ENCODE measurements at places on chromosomes 1 and 21.

DNA sequence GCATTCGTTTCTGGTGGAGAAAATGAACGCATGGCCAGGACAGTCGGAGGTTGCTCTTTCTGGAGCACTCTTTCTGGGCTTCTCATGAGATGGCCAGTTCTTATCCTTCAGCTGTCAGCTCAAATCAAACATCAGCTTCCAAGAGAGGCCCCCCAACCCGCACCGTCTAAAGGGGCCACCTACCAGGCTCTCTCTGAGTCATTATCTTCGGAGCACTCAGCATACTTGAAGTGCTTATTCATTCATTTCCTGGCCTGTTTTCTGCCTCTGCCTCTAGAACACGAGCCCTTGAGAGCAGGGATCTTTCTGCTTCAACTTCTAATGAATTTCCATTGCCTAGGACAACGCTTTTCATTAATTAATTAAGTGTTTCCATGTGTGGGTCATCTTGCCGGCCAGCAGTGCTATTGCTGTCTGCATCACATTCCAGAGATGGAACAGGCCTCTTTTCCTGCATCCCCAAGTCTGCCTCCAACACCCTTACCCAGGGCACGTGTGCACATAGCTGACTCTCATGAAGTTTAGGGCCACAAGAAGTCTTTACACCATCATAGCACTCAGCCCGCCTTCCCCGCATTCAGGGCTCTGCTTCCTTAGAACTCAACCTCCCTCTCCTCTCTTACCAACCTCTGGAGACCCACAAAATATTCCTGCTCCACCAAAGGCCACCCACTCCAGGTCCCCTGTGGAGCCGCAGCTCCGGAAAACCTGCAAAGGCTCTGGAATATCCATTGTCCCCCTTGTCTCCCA, 52.1 kb upstream of the LAPTM5 start:
- no peak for DNase-seq

- no peak for DNase-seq
These were observed 53.3 kb downstream of the SYF2 start for GRCh38 chr1:25178917-25179561.

GRCh38 chr1:211382182-211382713, 55.6 kb downstream of the TRAF5 start:
- no peak for DNase-seq

DNA sequence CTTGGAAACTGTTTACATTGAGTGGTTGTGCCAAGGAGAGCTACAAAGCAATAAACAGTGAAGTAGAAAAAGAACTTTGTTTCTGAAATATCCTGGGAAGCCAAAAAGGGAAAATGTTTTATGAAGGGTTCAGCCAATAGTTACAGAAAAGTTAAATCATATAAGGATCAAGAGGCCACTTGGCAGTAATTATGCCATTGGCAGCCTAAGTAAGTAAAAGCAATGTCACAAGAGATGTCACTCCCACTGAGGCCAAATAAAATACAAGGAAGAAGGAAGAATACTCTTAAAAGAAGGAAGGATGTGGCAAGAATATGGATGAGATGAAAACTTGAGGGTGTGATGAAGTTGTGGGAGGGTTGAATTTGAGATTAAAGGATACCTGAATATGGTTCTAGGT, 45.2 kb downstream of the EDEM3 start:
- DNase-seq, result no peak

DNA sequence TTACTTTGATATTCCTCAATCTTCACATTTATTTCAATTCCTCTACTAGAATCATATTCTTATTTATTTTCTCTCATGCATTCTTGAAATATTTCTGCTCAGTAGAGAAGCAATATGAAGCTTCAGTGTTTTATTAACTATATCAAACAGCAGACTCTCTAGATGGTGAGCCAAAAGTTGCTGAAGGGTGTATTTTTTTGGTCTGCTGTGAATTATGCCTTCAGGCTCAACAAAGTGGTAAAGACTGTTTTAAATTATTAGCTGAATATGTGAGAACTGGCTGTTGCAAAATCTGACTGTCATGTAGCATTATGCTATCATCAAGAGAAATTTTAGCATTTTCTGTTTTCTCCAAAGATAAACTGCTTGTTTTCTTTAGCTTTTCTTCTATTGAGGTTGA, 24.9 kb upstream of the CDC42BPA start:
- DNase-seq, result no peak

GRCh38 chr1:40232444-40232843, 15.3 kb upstream of the TMCO2 start:
- DNase-seq, result peak; percentile 64

- no peak for DNase-seq
These were observed 12.9 kb upstream of the GJA5 start for GRCh38 chr1:147773215-147773715.

- no peak for DNase-seq
These were observed 160.8 kb upstream of the HOOK1 start for GRCh38 chr1:59653968-59654367.

DNA sequence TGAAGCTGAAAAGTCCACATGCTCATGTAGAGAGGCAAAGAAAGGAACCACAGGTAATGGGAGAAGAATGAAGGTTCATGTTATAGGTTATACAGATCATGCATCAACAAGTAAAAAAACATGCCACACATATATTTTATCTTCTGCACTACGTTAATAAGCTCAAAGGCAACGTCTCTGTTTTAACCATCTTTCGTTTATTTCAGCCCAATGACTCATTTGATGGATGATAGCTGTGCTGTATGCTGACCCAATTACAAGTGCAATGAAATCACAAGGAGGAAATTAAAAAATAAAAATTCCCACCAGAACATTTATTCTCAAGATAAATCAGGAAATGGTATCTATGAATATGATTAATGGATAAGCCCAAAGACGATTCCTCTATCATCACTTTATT, 24.6 kb downstream of the XCL1 start:
- DNase-seq, result no peak

DNA sequence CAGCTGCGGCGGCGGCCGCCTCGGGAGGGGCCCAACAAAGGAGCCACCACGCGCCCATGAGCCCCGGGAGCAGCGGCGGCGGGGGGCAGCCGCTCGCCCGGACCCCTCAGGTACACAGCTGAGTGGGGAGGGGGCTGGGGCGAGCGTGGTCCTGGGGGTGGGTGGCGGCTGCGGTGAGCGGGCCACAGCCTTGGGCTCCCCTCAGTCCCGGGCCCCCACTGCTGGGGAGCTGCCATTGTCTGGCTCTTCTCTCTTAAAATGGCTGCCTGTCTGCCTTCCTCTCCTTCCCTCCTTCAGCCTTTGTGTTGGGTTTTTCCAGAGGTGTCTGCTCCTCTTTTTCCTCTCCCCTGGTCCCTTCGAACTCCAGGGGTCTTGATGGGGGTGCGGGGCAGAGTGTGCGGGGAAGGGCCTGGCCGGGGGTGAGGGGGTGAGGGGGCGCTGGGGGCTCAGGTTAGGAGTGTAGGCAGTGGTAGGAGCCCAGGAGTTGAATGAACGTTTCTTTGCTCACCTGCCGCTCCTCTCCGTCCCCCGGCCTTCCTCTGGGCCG, 1.7 kb downstream of the ARID1A start:
- DNase-seq, result no peak

GRCh38 chr21:42763581-42764442, 110.4 kb downstream of the PDE9A start:
- no peak for DNase-seq

GRCh38 chr1:211478801-211479578, 13.0 kb downstream of the RD3 start:
- no peak for DNase-seq

GRCh38 chr1:241413386-241413785, 56.4 kb upstream of the RGS7 start:
- no peak for DNase-seq

DNA sequence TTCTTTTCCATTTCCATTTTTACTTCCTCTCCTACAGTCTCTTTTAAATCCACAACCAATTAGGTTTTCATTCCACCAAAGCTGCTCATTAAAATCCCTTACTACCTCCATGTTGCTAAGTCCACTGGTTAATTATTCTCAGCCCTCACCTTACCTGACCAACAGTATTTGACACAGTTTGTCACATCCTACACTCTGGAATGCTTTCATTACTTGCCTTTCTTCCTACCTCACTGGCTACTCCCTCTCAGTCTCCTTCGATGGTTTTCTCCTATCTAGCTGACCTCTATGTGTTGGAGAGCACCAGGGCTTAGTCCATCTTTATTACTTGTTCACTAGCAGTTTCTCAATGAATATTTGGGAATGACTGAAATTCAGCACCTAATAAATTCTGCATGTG, 78.6 kb downstream of the NME7 start:
- DNase-seq, result no peak

DNA sequence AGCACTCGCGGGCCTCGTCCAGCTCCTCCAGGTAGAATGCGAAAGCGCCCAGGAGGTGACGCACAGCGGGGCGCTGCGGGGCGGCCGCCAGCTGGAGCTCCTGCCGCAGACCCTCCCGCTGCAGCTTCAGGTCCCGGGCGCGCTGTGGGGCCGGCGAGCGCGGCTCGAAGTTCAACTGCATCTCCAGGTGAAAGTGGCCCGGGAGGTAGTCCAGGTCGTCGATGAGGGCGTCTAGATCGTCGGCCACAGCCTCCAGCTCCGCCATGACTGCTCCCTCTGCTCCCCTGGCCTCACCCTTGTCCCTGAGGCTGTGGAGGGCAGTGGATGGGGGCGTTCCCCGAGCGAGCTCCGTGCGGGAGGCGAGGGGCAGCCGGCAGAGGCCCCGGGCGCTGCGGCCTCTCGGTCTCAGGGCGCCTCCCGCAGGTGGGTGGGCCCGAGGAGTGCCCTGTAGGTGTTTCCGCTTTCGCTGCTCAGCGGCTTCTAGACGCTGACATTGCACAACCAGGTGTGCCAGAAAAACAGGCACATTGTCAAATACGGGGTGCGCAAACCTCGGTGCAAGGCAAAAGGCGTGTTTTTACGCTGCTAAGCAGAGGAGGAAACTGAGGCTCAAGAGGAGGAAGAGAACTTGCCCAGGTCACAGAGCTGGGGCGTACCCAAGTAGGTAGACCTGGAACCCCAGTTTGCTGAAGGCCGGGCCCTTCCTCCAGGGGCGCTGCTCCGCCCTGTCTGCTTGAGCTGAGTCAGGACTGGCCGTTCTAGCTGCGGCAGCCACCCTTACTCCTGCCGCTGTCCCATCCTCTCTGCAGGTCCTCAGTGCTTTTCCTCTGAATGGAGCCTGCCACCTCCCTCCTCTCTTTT, at the start of gene TTC22:
TTC22 (minus strand) TSS at position 425 of the 861 bp plus-strand sequence; CDS start at position 265, 160 bp downstream.
- DNase-seq, result peak; percentile 61

DNA sequence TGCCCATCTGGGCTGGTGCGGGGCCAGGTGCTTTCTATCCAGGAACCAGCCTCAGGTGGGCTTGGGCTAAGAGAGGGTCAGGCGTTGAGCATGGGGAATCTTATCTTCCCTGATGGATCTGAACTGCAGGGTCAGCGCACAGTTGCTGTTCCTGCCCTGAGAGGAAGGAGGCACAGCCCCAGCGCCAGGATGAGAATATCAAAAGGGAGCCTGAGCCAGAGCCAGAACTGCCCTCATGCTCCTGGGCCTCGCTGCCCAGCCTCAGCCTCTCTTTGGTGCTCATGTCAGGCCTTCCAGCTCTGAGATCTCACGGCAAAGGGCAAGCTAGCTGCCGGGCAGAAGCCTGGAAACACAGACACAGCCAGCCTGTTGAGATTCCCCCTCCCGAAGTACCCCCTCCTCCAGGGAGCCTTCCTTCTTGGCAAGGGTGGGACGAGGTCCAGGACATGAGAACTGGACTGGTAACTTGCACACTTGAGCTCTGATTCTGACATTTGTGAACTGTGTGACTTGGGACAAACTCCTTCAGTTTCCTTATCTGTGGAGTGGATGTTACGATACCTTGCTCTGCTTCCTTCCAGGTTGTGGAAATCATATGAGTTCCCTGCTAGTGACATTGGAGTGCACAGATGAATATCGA, 1.2 kb upstream of the LAD1 start:
- no peak for DNase-seq

DNA sequence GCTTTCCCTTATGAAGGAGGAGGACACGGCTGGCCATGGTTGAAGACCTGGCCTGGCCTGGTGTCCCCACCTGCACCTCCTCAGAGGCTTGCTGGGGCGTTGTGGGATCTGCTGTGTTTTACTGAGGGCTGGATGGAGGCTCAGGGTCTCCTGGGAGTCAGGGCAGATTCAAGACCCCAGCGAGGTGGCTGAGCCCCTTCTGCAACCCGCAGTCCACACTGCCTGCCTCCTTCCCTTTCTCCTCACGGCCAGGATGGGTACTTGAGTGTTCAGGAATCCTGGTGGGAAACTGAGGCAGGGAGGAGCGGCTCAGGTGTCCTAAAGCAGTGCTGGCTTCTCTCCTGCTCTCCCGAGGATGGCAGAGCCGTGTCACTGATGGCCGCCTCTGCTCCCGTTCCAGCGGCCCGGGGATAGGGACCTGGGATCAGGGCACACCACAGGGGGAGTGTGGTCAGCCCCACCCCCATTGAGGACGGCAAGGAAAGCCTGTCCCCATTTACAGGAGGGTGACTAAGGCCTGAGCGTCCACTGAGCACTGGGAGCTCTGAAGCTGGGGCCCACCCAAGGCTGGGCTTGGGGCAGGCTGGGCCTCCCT, 47.5 kb downstream of the TRPM2 start:
- DNase-seq, result no peak

GRCh38 chr1:110607536-110608230, 1.5 kb upstream of the KCNA2 start:
- no peak for DNase-seq

DNA sequence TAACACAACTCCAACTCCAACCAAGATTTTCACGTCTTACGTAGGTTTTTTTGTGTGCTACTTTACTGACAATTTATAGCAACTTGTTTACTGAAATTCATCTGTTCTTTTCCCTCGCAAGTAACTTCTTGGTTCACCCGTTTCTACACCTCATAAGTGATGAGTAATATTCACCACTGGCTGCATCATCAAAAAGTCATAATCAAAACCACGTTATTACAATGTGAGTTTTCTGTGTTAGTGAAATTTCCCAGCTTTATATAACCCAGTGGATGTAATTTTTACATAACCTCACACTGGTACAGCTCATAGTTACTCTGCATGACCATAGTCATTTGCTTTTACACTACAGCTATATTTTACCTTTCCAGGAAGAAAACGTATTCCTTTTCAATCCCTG, 401.1 kb upstream of the LYPLAL1 start:
- no peak for DNase-seq

DNA sequence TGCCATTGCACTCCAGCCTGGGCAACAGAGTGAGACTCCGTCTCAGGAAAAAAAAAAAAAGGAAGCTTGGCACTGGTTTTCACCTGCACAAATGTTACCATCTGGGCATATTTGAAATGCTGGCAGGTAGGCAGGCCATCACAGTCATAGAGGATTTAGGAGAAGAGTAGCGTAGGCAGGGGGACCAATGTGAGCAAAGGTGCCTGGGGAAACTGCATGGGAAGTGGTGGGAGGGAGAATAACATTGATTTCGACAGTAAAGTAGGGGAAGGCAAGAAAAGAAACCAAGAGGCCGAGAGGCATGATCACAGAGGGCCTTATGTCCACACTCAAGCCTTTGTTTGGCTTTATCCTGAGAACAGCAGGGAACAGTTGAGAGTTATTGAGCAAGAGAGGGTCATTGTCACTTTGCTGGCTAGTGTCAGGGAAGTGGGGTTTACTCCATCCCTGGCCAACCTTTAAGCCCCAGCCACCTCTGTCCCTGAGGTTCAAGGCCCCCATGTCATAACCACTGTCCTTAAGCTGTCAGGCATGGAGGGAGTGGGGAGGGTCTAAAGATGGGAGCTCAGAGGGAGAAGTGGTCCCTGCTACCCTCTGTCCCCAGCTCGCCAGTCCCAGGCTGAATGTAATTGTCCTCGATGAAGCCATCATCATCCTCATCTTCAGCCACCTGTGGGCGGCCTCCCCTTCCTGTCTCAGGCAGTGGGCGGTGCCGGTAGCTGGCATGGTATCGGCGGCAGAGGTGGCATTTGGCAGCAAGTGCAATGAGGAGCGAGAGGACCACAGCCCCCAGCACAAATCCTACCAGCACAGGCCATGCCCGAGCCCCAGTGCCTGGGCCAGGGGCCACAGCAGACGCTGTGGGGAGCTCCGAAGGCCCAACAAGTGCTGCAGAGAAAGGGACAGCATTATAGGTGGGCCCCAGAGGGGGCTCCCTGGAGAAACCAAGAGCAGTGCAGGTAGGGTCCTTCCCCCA, 2.9 kb downstream of the C1orf210 start:
- DNase-seq, result no peak

All from stimulated activated CD4-positive, alpha-beta T cell treated with anti-CD3 and anti-CD28 coated beads, Interleukin-12 subunit alpha, Interleukin-12 subunit beta, amount 100 ng/mL, for 48 hours (primary cell).